ENCODE measurements at places on chromosomes 6 and 20. TPM values are rescaled to one million over a fixed set of nuclear protein-coding genes. Genes with fewer than 3 reads are reported as not detected.

- DNase-seq, result peak; percentile 52
Observed at GRCh38 chr6:44074439-44074812, 52.8 kb downstream of the MRPL14 start.

GRCh38 chr20:32960222-32960518 lies 44.1 kb downstream of the SUN5 start:
- no peak for DNase-seq

DNA sequence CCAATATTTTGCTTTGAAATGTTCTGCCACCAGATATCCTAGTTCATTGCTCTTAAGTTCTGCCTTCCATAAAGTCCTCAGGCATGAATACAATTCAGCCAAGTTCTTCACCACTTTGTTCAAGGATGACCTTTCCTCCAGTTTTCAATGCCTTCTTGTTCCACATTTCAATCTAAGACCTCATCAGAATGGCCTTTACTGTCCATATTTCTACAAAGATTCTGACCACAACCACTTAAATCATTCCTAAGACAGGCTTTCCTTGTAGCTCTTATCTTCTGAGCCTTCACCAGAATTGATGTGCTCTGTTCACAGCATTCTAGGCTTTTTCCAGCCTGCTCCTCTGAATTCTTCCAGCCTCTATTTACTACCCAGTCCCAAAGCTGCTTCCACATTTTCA lies 319.0 kb downstream of the HACE1 start:
- no peak for DNase-seq

GRCh38 chr20:12965212-12965869 lies 43.4 kb upstream of the SPTLC3 start:
- DNase-seq, result no peak

- DNase-seq, result no peak
Observed at GRCh38 chr20:62191781-62192559, 9.1 kb downstream of the MTG2 start.

The CLIC5 gene
- under 0.01 TPM for total RNA-seq

The RALGAPA2 gene
- 19.7 TPM for total RNA-seq

The PRDM13 gene
- not detected for total RNA-seq
